ENCODE measurements at places on chromosomes 2 and 18.

DNA sequence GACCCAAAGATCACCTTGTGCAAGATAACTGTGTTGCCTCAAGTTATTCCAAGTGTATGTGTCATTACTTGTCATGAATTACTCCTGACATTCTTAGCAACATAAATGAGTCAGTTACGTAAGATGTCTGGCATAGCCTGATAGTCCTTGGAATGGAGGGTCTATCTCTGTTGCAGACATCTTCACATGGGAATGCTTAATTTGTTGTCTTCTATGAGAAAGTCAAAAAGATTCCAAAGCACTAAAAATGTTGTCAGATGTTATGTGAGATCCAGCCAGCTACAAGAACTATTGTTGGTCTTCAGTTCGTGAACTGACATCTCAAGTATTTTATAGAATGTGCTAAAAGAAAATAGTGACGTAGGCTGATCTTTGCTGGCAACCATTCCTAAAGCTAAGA is 178.2 kb upstream of the RASGRP3 start:
- peaks cover under 1% of the 10 kb centered on the region for H3K27me3 ChIP-seq
- DNase-seq, result no peak

DNA sequence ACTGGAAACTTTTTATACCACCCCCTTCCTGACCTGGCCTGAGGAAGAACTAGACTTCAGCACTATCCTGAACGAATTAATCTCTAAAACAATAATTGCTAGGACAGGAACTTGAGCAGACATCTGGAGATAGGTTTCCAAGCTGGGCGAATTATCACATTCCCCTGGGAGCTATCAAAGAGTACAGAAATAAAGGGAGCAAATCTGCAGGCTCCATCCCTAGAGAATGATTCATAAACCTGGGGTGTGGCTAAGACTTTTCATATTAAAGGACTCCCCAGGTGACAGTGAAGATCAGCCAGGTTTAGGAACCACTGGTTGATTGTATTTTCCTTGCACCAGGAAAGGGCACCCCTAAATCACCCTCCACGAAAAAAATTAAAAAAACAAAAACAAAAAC is 105.6 kb upstream of the NOL4 start:
- no peak overlapping the region for H3K4me3 ChIP-seq
- no peaks in the 10 kb centered on the region for H3K36me3 ChIP-seq
- no peaks in the 10 kb centered on the region for H3K4me1 ChIP-seq
- DNase-seq, result no peak
- no peaks in the 10 kb centered on the region for H3K27me3 ChIP-seq

DNA sequence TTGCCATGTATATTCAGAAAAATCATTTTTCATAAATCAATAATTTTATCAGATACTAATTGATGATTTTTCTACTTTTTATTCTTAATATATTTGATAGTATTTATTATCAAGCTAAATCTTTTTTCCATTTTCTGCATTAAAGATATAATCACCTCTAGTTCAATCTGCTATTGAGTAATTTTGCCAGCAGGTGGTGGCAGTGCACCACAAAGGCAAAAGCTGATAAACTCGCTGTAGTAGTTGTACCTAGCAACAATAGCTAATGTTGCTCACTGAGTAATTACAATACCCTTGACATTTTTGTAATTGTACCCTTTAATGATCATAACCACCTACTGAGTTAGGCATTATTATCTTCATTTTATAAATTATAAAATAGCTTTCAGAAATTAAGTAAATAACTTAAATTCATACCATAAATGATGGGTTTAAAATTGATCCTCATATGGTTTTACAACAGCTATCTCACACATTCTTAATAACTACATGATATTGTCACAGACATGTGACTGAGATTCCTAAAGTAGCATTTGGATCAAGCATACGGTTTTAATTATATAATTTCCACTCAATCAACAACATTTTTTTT is 52.0 kb upstream of the CALCRL start:
- no peaks in the 10 kb centered on the region for H3K36me3 ChIP-seq
- no peak overlapping the region for H3K27ac ChIP-seq
- peaks cover 7% of the 10 kb centered on the region for H3K27me3 ChIP-seq
- no peak overlapping the region for H3K4me3 ChIP-seq
- DNase-seq, result peak; percentile 49

DNA sequence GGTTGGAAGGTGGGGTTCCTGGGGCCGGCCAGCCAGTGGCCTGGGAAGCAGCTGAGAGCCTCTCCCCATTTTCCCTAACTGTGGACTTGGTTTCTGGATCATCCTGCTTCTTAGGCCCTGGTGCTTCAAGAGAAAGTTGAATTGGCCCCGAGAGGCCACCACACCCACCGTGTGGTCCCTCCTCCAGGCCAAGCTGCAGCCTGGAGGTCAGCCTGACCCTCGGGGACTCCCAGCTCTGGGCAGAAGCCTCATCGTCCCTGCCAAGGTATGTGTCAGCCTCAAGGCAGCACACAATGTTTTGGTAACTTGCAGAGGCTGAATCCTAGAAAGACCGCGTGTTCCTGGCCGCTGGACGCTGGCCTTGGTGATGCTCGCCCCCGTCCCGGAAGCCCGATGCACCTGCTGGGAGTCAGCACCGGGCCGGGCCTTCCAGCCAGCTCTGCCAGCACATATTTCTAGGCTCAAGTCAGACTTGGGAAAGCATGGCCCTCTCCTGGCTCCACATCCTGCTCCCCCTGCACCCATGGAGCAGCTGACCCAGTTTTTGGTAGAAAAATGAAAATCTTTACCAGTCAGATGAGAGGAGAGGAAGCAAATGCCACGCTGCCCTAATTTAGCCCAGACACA is 72.6 kb downstream of the ACTR2 start:
- peaks cover 52% of the 10 kb centered on the region for H3K4me1 ChIP-seq
- peak overlapping the region; percentile 99 for H3K27ac ChIP-seq
- H3K27me3 ChIP-seq, result peaks cover 46% of the 10 kb centered on the region
- H3K4me3 ChIP-seq, result peak overlapping the region; percentile 54

- no peaks in the 10 kb centered on the region for H3K4me1 ChIP-seq
- H3K27me3 ChIP-seq, result no peaks in the 10 kb centered on the region
- H3K36me3 ChIP-seq, result no peaks in the 10 kb centered on the region
- H3K27ac ChIP-seq, result no peak overlapping the region
- no peak for DNase-seq
These were observed 230.9 kb upstream of the RGPD4 start for GRCh38 chr2:107595749-107596148.

GRCh38 chr2:56615760-56616159 is 432.0 kb downstream of the CCDC85A start:
- H3K27me3 ChIP-seq, result no peaks in the 10 kb centered on the region
- H3K4me1 ChIP-seq, result no peaks in the 10 kb centered on the region
- DNase-seq, result no peak
- no peaks in the 10 kb centered on the region for H3K36me3 ChIP-seq
- no peak overlapping the region for H3K27ac ChIP-seq

GRCh38 chr2:43885132-43885632 is 46.4 kb downstream of the ABCG8 start:
- H3K4me3 ChIP-seq, result no peak overlapping the region
- H3K4me1 ChIP-seq, result peaks cover 14% of the 10 kb centered on the region
- no peaks in the 10 kb centered on the region for H3K27me3 ChIP-seq
- H3K27ac ChIP-seq, result no peak overlapping the region
- DNase-seq, result no peak

- H3K4me1 ChIP-seq, result no peaks in the 10 kb centered on the region
- no peak for DNase-seq
- H3K4me3 ChIP-seq, result no peak overlapping the region
- H3K27me3 ChIP-seq, result peaks cover 17% of the 10 kb centered on the region
These were observed 75.1 kb upstream of the TWIST2 start for GRCh38 chr2:238772635-238773297.

DNA sequence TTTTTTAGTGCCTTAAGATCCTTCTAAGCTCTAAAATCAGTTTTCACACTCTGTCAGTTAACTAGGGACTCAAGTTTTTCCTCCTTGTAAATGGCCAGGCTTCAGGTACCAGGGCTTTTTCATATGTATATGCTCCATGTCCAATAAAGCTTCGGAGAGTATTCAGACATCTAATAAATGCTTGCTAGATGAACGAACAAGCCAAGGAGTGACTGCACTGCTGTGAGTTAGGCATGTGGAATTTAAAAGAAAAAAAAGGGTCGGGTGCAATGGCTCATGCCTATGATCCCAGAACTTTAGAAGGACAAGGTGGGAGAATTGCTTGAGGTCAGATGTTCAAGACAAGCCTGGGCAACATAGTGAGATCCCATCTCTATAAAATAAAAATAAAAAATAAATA is 81.9 kb downstream of the CDH2 start:
- H3K4me1 ChIP-seq, result no peaks in the 10 kb centered on the region
- DNase-seq, result no peak
- H3K36me3 ChIP-seq, result no peaks in the 10 kb centered on the region
- no peak overlapping the region for H3K27ac ChIP-seq

DNA sequence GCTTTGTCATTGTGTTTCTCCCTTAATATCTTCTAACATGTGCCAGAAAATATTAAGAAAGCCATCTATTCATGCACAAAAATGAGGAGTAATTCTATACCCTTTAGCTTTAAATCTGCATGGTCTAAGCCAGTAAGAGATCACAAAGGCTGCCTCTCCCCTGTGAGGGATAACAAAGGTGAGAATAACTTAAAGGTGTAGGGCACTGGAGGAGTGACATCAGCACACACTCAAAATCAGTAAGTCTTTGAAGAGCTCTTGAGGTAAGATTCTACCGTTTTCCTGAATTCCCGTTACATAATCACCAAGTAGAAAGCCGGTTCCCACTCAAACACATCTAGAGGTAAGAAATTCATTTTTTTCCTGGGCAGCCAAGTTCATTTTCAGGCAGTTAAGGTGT is 123.9 kb upstream of the SULT1C3 start:
- H3K4me1 ChIP-seq, result no peaks in the 10 kb centered on the region
- H3K27ac ChIP-seq, result no peak overlapping the region
- H3K27me3 ChIP-seq, result no peaks in the 10 kb centered on the region
- no peak overlapping the region for H3K4me3 ChIP-seq

DNA sequence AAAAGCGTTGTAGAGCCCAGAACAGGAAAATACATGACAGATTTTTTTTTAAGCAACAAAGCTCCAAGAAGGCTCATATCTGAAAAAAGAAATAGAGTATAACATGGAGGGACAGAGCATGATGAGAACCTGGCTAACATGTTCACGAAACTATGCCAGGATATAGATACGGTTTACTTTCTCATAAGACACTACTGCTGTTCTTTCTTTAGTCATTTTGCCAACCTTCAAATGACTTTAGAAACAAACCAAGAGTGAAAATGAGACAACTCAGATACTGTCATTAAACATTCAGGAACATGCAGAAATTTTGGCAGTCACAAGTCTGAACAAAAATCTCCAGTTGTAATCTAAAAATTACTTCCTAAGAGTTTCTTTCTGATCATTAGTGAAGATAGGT is 14.3 kb downstream of the LPIN2 start:
- H3K27ac ChIP-seq, result peak overlapping the region; percentile 99
- peak overlapping the region; percentile 91 for H3K4me3 ChIP-seq
- H3K4me1 ChIP-seq, result peaks cover 92% of the 10 kb centered on the region

DNA sequence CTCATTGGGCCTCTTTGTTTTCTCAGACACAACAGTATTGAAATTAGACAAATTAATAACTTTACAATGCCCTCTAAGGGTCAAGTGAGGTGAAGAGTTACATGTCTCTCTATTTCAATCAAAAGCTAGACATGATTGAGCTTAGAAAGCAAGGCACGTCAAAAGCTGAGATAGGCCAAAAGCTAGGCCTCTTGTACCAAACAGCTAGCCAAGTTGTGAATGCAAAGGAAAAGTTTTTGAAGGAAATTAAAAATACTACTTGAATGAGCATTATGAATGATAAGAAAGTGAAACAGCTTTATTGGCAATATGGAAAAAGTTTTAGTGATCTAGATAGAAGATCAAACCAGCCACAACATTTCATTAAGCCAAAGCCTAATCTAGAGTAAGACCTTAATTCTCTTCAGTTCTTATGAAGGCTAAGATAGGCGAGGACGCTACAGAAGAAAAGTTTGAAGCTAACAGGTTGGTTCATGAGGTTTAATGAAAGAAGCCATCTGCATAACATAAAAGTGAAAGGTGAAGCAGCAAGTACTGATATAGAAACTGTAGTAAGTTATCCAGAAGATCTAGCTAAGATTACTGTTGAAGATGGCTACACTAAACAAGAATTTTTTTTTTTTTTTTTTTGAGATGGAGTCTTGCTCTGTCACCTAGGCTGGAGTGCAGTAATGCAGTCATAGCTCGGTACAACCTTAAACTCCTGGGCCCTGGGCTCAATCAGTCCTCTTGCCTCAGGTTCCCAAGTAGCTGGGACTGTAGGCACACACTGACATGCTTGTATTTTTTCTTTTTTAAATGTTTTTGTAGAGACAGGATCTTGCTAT is 65.5 kb downstream of the FAM117B start:
- DNase-seq, result no peak
- H3K4me1 ChIP-seq, result peaks cover 63% of the 10 kb centered on the region
- H3K4me3 ChIP-seq, result peak overlapping the region; percentile 80
- peaks cover 16% of the 10 kb centered on the region for H3K36me3 ChIP-seq
- H3K27ac ChIP-seq, result peak overlapping the region; percentile 96
- H3K27me3 ChIP-seq, result no peaks in the 10 kb centered on the region

GRCh38 chr2:28348149-28348567 is 44.5 kb upstream of the FOSL2 start:
- H3K36me3 ChIP-seq, result no peaks in the 10 kb centered on the region
- peak; percentile 77 for DNase-seq
- peak overlapping the region; percentile 65 for H3K4me3 ChIP-seq
- no peaks in the 10 kb centered on the region for H3K27me3 ChIP-seq
- H3K4me1 ChIP-seq, result peaks cover 51% of the 10 kb centered on the region

DNA sequence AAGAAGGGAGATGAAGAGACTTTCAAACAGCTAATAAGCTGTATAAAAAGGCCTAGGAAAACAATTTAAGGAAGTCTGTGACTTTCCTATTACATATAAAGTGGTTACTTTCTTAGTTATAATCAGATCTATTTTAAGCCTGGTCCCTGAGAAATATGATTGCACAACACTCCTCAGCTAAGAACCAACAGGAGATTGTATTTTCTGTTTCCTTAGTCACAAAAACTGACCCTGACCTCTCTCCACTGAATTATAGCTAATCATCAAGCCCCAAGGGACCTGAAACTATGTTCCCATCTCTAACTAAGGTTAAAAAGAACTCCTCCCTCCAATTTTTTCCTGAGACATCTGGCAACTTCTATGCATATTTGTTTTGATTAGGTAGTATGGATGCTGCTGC is 106.9 kb downstream of the ROCK1 start:
- no peak overlapping the region for H3K4me3 ChIP-seq
- peak overlapping the region; percentile 32 for H3K27ac ChIP-seq
- DNase-seq, result no peak
- H3K27me3 ChIP-seq, result no peaks in the 10 kb centered on the region

DNA sequence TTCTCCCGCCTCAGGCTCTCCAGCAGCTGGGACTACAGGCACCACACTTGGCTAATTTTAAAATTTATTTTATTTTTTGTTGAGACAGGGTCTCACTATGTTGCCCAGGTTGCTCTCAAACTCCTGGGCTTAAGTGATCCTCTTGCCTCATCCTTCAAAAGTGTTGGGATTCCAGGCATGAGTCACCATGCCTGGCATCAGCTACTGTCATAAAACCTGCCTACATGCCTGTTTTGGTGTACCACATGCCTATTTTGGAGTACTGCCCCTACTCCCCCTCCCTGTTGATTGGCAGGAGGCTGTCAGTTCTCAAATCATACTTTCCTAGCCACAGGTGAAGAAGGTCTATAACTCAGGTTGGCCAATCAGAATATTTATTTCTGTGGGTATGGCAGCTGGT is 64.0 kb downstream of the CHST9 start:
- no peaks in the 10 kb centered on the region for H3K4me1 ChIP-seq
- DNase-seq, result no peak
- no peak overlapping the region for H3K27ac ChIP-seq
- no peaks in the 10 kb centered on the region for H3K27me3 ChIP-seq
- no peaks in the 10 kb centered on the region for H3K36me3 ChIP-seq
- H3K4me3 ChIP-seq, result no peak overlapping the region

- peak; percentile 18 for DNase-seq
- H3K4me1 ChIP-seq, result peaks cover 59% of the 10 kb centered on the region
- peak overlapping the region; percentile 56 for H3K4me3 ChIP-seq
- no peaks in the 10 kb centered on the region for H3K36me3 ChIP-seq
- peak overlapping the region; percentile 21 for H3K27ac ChIP-seq
These were observed 11.8 kb downstream of the PLEKHM3 start for GRCh38 chr2:208013285-208014178.

All from activated T-cell treated with anti-CD3 and anti-CD28 coated beads, Interleukin-2, amount 50 U/mL, for 72 hours (primary cell).